ENCODE measurements at places on chromosomes 5 and 9. TPM values are rescaled to one million over a fixed set of nuclear protein-coding genes. Genes with fewer than 3 reads are reported as not detected.

DNA sequence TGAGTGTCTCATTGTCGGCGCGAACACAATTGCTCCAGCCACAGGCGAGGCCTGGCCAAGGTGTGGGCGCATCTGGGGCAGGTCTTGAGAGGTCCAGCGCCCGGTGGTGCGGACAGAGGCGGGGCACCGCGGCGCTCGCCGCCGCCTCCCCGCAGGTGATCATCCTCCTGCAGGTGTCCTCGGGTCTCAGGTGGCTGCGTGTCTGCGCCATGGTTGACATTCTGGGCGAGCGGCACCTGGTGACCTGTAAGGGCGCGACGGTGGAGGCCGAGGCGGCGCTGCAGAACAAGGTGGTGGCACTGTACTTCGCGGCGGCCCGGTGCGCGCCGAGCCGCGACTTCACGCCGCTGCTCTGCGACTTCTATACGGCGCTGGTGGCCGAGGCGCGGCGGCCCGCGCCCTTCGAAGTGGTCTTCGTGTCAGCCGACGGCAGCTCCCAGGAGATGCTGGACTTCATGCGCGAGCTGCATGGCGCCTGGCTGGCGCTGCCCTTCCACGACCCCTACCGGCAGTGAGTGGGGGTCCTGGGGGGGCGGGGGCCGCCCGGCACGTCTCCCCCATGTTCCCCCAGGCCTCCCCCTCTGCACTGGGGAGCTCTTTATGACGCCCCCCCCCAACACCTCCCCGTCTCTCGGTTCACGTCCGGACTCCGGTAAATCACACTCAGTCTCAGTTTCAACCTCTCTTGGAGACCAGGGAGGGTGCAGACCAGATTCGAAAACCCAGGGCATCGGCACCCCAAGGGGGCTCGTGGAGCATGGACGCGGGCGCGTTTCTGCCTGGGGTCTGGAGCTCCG, 446 bp downstream of the NXNL2 start:
- no peak for DNase-seq

DNA sequence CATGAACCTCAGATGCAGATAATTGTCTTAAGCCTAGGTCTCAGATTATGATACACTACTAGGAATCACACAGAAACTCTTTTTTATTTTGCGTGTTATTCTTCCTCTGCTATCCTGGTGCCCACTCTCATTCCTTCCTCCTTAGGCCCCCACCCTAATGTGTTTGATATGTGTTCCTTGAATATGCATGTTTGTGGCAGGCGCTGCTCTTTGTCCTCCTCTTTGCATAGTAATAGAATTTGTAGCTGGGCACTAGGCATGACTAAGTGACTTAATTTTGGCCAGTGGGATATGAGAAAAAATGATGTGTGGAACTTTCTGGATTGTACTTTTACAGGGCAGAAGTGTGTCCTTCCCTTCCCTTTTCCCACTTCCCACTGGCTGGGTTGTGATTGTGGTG, 345.1 kb downstream of the RAB3C start:
- no peak for DNase-seq

GRCh38 chr9:93593144-93593658, 16.8 kb downstream of the PHF2 start:
- no peak for DNase-seq

DNA sequence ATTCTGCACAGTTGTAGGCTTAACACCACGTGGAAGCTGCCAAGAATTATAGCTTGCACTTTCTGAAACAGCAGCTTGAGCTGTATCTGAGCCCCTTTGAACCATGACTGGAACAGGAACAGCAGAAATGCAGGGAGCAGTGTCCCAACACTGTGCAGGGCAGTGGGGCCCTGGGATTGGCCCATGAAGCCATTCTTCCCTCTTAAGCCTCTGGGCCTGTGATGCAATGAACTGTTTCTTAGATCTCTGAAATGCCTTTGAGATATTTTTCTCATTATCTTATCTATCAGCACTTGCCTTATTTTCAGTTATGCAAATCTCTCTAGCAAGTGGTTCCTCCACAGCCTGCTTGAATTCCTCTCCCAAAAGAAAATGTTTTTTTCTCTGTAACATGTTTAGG, 87.0 kb upstream of the MTAP start:
- DNase-seq, result no peak

- DNase-seq, result no peak
Measured at GRCh38 chr5:156893517-156893916, 43.4 kb downstream of the PPP1R2B start.

GRCh38 chr5:150778517-150779396, at the start of gene SMIM3:
Gene SMIM3, plus strand, starts transcription at chr5:150778757. Its CDS starts 16,684 bp downstream, at chr5:150795441.
- DNase-seq, result peak; percentile 70

DNA sequence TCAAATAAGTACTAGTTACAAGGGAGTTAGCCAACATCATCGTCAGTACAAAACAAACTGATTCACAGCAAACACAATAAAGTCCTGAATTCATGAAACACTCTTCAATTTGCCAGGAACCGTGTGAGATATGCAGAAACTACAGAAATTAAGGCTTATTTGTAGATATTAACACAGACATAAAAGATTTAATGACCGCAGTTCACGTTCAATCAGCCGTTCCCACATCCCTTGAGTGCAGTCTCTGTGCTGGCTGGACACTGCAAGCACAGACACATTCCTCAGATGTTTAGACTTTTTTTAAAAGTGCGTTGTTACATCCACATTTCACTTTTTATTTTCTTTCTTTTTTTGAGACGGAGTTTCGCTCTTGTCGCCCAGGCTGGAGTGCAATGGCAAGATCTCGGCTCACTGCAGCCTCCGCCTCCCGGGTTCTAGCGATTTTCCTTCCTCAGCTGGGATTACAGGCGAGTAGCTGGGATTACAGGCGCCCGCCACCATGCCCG, 566 bp upstream of the CEP78 start:
- DNase-seq, result no peak

GRCh38 chr5:79611046-79611829, 1.0 kb upstream of the TENT2 start:
- DNase-seq, result no peak

The NDUFAF2 gene
- total RNA-seq, result 46.5 TPM

DNA sequence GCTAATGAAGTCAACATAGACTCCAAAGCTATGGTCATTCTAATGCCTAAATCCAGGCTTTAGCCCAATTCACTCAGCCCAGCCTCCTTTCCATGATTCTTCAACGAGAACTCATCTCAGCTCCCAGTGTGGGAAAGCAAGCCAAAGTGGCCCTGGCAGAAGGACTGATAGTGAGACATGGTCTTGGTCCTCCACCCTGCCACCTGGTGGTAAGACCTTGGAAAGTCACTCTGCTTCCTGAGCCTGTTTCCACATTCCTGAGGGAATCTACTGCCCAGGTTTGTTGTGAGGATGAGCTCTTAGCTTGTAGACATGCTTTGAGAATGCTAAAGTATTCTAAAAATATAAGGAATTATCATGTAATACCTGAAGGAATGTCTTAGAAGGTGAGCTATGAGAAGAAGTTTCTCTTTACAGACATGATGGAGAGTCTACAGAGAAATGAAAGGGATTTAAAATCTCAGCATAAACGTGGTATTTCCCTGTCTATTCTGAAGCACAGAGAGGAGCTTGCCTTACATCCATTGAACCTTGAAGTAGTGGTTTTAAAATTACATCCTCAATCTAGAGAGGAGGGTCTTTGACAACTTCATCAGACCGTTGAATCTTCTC, 173.5 kb downstream of the TRIM32 start:
- DNase-seq, result peak; percentile 36

DNA sequence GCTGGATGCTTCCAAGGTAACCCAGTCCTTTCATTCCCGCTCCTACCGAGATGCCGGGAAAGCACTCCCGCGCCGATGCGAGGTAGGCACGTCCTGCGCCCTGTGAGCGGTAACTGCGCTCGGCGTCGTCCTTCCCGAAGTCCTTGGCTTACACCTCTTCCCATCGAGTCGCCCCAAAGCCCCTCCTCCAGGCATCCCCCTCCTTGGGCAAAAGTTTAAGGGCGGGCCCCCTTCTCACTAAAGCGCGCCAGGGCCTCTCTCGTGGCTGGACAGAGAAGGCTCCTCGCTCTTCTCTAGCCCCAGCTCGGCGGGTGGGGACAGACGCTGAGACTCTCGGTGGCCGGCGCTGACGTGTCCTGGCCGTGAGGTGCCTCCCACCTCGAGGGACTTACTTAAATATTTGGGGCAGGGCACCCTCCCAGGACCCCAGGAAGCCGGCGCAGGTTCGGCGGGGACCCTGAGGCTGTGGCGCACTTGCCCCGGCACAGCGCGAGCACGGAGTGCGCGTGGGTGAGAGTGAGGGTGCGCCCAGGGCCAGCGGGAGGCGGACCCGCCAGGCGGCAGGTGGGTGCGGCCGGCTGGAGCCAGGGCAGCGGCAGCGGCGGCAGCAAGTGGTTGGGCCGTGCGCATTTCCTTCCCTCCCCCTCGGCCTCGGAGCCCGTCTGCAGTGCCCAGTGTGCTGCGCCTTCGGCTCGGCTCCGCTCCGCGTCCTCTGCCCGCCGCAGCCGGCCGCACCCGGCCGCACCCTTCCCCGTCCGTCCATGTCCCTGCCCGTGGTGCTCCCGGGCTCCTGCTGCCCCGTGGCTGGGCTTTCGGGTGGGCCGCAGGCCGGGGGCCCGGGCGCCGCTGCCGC, at the start of gene ENTREP1:
TSS of gene ENTREP1 (plus strand) at position 667 of the 853 bp plus-strand sequence. CDS start at position 762, 95 bp downstream.
- no peak for DNase-seq

DNA sequence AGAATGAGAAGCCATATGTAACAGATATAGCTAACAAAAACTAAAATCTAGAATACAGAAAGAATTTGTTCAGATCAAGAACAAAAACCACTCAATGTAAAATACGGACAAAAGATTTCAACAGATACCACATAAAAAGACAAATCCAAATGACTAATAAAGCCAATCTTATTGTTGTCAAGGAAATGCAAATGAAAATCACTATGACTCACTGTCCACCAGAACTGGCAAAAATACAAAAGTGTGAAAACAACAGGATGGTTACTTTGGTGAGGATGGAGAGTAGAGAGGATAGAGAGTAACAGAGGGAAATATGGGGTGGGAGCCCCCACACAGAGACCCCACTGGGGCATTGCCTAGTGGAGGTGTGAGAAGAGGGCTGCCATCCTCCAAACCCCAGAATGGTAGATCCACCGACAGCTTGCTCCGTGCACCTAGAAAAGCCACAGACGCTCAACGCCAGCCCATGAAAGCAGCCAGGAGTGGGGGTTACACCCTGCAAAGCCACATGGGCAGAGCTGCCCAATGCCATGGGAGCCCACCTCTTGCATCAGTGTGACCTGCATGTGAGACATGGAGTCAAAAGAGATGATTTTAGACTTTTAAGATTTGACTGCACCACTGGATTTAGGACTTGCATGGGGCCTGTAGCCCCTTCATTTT, 15.2 kb upstream of the RHOBTB3 start:
- DNase-seq, result no peak

- no peak for DNase-seq
Measured at GRCh38 chr9:133914442-133915342, 77.4 kb downstream of the VAV2 start.

GRCh38 chr9:35898337-35898736, 7.7 kb upstream of the HRCT1 start:
- no peak for DNase-seq

DNA sequence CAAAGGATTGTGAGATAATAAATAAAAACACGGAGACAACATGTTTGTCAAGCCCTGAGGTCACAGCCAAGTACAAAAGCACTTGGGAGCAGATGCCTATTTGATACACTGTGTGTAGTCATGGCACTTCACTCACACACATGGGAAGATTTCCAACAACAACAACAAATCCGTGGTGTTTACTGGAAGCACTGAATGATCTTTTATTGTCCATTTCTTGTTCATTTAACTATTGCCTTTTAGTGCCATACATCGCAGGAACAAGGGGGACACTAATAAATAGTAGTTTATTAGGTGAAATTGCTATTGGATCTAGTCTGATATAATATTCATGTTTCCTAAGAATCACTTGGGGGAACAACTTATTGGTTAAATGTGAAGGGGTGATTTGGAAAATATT, 20.4 kb upstream of the GDNF start:
- no peak for DNase-seq

GRCh38 chr9:27429917-27430316, 94.2 kb upstream of the IFNK start:
- DNase-seq, result no peak

- DNase-seq, result peak; percentile 53
Measured at GRCh38 chr9:124771867-124772679, 962 bp upstream of the NR6A1 start.

The ZDHHC11 gene
- total RNA-seq, result 6.9 TPM

The FAM221B gene
- not detected for total RNA-seq

Measured in tibial nerve (tissue), 4 donors.